ENCODE measurements at places on chromosomes 5 and 9.

DNA sequence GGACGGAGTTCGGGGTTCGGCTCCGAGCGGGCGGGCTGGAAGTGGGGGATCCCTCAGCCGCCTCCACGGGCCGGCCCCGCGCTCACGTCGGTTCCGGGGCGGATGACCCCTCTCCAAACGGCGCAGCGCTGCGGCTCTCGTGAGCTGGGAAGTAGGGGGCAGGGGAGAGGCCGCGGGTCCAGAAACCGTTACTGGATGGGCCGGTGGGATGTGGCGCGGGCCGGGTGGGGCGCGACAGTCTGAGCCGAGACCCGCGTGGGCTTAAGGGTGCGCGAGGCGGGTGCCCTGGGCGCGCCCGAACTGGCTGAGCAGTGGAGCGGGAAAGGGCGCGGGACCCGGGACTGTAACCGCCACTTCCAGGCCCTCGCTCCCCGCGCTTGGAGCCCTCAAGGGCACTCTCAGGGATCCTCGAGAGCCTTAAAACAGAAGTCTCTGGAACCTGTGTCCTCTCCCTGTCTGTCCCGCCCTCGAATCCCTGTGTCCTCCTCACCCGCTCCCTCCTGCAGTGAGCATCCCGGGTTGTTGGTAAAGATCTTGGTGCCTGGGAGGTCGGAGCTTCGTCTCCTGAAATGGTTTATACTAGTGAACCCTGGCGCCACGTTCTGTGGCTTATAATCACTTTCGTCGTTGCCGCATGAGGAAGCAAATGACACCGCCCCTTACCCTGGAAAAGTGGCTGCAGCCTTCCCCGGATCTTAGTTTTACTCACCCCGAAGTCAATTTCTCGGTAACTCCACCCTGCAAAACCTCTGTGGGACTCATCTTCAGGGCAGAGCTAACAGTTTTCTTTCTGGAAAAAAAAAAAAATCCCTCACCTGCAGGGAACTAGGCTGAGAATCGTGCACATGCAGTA is 571 bp upstream of the MARCHF11 start:
- DNase-seq: no peak

GRCh38 chr9:86766912-86767311 is 180.4 kb downstream of the GAS1 start:
- DNase-seq: no peak

DNA sequence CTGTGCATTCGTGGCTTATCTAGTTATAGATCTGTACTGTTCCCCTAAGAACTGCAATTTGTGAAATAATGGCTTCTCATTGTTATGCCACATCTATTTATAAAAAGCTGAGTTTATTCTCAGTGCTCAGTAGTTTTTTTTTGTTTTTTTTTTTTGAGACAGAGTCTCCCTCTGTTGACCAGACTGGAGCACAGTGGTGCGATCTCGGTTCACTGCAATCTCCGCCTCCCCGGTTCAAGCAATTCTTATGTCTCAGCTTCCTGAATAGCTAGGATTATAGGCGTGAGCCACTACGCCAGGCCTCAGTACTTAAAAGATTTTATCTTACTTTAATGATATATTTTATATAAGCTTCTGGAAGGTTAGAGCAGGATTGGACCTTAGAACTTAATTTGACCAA is 19.0 kb downstream of the SEC61B start:
- DNase-seq: no peak

- DNase-seq: no peak
These were observed 57.1 kb upstream of the NMUR2 start for GRCh38 chr5:152462021-152462721.

GRCh38 chr9:22976454-22976853 is 529.8 kb downstream of the DMRTA1 start:
- DNase-seq: no peak

All from right lobe of liver (tissue), 6 donors.